Stimulated activated CD4-positive, alpha-beta T cell treated with anti-CD3 and anti-CD28 coated beads, Interleukin-15, amount 100 ng/mL, for 1 hour (primary cell): ENCODE measurements at places on chromosomes 5 and 9.

- no peak for DNase-seq
These were observed 78.2 kb upstream of the MAN2A1 start for GRCh38 chr5:109611505-109611904.

- no peak for DNase-seq
These were observed 441.5 kb downstream of the ENC1 start for GRCh38 chr5:74199005-74199404.

- no peak for DNase-seq
These were observed 133.5 kb downstream of the GADD45G start for GRCh38 chr9:89738137-89738932.

DNA sequence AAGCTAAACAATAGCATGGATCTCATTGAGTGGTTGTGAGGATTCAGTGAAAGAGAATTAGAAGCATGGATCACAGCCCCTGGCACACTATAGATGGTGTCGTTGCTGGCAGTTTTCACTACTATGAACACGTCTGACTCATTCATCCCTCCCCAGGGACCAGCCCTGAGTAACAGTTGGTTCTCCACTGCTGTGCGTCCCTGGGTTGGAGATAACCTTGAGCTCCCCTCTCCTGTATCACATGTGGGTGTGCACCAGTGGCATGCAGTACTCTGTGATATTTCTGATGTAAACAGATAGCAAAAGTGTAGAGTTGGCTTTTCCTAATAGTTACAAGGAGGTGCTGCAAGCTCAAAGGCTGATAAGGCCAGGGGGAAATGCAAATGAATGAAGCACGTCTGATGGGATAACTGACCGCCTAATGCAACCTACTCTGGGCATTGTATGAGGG is 8.8 kb upstream of the LCP2 start:
- DNase-seq = no peak

DNA sequence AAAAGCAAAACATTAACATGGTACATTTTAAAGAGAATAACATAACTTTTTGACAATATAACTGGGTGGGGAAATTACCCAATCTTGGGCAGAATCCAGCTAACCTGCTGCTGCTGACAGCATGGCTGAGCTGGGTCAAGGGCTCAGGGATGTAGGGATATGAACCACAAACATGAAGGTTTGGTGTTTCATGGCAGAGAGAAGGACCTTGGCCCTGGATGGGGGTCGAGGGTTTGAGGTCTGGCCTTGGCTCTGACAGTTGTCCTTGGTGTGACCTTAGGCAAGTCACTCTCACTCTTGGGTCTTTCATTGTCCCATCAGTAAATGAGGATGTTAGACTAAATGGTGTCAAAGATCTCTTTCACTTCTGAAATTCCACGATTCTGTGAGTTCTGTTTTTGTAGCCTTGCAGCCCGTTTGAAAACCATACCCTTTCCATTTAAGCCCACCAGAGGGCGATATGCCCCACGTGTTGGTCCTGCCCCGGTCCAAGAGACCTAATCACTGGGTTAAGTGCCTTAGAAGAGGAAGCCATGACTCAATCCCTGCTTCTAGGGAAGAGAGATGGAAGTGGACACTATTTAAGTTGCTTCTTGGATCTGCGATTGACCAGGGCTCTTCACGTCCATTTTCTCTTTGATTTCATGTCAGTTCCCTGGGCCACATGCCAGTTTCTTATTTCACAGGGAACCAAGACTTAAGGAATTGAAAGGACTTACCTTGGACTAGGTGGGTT is 56.8 kb upstream of the TEX48 start:
- DNase-seq = peak; percentile 31

DNA sequence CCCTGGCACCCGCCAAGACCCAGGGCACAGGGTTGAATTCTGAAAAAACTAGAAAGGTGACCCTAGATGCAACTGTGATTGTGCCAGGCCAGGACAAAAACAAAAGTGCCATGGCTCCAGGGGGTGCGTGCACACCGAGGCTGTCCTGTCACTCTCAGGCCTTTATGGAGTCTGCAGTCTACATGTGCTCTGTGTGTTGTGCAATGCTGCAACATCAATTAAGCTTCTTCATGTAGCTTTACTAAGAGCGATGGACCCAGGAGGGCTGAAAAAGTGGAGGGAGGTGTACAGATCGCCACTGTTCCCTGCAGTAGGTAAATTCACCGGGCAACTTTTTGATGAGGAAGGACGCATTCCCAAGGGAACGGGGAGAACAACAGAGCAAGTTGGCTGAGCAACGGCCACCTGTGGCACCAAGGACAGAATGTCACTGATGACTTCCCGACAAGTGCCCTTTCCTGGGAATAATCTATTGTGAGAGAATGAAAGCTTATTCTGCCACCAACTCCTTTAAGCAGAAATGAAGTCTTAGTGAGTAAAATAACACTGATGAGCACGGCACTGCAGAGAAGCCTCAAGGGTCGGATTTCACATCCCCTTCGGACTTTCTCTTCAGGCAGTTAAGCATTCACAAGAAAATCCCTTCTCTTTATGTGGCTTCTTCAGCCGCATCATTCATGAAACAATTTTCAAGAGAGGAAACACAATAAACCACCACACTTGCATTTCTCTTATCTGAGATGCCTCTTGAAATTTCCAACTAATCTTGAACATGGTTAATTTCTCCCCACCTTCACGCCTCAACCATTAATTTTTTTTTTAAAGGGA is 149.6 kb downstream of the DROSHA start:
- DNase-seq = no peak

GRCh38 chr5:179287631-179288030 is 57.6 kb downstream of the ADAMTS2 start:
- no peak for DNase-seq

DNA sequence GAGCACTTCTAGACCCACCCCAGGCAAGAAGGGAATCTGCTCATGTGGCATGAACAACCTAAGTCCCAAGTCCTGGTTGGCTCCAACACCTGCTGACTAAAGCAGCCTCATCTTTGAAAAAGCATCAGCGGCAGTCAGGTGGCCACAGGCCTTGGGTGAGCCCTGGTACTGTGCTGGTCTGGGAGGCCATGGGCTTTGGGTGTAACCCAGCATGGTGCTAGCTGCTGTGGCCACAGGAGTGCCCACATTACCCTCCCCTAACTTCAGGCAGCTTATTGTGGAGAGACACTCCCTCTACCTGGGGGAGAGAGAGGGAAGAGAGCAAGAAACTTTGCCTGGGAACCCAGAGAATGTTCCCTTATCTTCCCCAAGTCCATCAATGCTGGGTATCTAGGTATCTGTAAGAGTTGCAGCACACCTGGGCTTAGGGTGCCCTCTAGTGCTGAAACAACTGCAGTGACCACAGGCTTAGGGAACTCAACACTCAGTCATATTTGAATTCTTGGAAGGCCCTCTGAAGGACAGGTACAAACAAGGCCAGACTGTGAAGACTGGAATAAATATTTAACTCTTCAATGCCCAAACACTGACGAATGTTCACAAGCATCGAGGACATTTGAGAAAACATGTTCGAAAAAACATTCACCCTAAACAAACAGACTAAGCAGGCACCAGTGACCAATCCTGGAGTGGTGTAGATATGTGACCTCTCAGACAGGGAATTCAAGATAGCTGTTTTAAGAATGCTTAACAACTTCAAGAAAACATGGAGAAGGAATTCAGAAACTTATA is 69.9 kb upstream of the OR2K2 start:
- DNase-seq = no peak

- DNase-seq = no peak
These were observed 9.7 kb downstream of the LRRC14B start for GRCh38 chr5:200985-201384.

GRCh38 chr5:171288066-171288465 is 21.0 kb upstream of the TLX3 start:
- DNase-seq = no peak

DNA sequence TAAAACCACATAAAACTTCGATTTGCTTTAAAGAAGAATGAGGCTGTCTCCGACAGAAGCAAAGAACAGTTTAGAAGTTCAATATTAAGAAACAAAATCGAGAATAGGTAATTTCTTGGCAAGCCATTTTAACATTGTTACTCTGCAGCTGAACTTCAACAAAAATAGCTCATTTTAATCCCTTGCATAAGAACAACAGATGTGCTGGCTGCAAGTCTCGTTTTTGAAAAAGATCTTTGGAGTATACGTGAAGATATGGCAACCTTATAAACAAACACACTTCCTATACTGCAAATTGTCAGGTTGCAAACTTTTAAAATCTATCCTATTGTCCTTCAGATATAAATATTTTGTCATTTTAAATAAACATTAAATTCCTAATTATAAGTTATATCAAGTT is 71.5 kb downstream of the FBN2 start:
- DNase-seq = no peak

GRCh38 chr5:3656803-3657202 is 61.2 kb downstream of the IRX1 start:
- no peak for DNase-seq

DNA sequence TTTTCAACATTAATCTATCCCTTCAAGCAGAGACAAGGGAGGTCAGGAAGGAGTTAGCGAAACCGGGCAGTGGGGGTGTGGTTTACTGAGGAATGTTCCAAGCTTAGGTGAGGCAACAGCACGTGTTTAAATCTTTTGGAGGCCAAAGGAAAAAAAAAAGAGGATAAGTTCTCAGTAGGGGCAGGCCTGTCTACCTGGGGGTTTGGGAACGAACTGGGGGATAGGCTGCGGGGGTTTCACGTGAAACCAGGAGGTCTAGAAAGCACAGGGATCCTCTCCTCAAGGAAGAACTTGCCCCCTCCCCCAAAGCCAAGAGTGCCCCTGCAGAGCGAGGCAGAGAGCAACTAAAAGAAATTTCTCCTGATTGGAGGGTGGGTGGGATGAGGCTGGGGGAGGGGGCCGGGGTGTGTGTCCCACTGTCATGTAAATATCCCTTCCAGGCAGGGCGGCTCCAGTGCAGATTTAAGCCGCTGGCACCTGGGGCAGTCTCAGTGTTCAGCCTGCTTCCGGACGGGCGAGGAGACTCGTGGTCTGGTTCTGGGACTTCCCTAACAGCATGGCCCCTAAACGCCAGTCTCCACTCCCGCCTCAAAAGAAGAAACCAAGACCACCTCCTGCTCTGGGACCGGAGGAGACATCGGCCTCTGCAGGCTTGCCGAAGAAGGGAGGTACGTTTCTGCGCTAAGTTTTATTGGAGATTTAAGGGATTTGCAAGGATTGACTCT is 5.5 kb upstream of the SET start:
- DNase-seq = no peak

GRCh38 chr5:123122273-123122672 is 33.2 kb downstream of the PRDM6 start:
- no peak for DNase-seq

- no peak for DNase-seq
These were observed 143.3 kb upstream of the LMX1B start for GRCh38 chr9:126470241-126470993.

- no peak for DNase-seq
These were observed 23.4 kb downstream of the PAM start for GRCh38 chr5:102778478-102778877.

DNA sequence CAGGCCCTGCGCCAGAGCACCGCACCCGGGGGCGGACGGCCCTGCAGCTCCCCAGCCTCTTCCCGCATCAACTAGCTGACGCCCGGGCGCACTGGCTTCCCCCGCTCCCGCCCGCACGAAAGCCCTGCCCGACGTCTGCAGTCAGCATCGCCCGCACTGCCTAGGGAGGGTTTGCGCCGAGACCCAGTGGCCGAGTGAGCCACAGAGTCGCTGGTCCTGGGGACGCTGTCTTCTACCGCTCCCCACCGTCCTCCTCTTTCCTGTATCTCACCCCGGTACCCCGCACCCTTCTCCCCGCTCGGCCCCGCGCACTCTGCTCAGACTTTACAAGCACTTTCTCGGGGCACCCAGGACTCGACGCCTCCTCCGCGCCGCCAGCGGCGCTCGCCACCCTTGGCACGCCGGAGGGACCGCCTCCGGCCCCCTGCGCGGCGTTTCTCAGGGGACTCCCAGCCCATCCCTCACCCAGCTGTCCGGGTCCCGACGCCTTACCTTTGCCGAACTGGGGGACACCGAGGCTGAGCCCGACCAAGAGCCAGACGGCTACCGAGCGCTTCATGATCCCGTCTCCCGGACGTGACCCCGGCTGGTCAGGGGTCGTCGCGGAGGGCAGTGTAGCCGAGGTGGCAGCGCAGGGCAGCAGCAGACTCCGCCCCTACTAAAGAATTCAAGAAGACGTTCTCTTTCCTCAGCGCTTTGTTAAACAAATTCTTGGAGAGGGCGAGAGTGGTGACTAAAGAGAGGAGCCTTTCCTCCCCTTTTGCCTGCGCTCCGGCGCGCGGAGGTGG is 670 bp downstream of the EDIL3 start:
- no peak for DNase-seq

DNA sequence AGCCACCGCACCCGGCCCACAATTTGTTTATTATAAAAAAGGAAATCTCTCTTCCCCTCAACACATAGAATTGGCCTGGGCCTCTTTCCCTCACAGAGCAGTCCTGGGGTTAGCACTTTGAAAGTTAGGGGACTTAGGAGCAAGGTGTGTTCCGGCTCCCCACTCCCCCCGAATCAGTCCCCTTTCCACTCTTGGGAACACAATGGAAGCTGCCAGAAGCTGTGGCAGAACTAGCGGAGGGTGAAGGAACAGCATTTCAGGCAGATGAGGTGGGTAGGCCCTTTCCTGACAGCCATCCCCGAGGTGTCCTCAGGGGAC is 16.4 kb upstream of the C5orf47 start:
- no peak for DNase-seq
